ENCODE measurements at places on chromosomes 16 and 17. TPM values are rescaled to one million over a fixed set of nuclear protein-coding genes. Genes with fewer than 3 reads are reported as not detected.

The SDR42E2 gene
- polyA plus RNA-seq: 0.23 TPM

GRCh38 chr17:82480318-82480717 lies 21.8 kb downstream of the NARF start:
- no peak for DNase-seq

The AIPL1 gene
- polyA plus RNA-seq: not detected

DNA sequence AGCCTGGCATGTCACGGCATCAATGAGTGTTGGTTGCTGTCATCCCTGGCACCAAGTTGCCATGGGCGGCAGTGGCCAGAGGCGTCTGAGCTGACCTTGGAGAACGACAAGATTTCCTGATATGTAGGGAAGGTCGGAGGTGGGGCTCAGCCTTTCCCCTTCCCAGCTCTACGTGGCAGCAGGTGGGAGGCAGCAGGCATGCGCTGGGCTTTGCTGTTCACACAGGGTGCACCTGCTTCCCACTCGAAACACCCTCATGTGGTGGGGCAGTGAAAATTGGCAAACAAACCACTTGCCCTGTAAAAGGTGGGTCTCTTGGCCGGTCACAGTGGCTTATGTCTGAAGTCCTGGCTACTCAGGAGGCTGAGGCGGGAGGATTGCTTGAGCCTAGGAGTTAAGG lies 12.3 kb upstream of the TFAP4 start:
- no peak for DNase-seq

The RNF227 gene
- 3.5 TPM for polyA plus RNA-seq

Measured in renal pelvis (tissue), 12 donors.